ENCODE measurements at places on chromosomes 16 and 17.
A peak's percentile ranks its signal among the peaks of the same experiment; 100 is the strongest.

- no peak for DNase-seq
Observed at GRCh38 chr17:45666046-45666600, 118.0 kb upstream of the CRHR1 start.

DNA sequence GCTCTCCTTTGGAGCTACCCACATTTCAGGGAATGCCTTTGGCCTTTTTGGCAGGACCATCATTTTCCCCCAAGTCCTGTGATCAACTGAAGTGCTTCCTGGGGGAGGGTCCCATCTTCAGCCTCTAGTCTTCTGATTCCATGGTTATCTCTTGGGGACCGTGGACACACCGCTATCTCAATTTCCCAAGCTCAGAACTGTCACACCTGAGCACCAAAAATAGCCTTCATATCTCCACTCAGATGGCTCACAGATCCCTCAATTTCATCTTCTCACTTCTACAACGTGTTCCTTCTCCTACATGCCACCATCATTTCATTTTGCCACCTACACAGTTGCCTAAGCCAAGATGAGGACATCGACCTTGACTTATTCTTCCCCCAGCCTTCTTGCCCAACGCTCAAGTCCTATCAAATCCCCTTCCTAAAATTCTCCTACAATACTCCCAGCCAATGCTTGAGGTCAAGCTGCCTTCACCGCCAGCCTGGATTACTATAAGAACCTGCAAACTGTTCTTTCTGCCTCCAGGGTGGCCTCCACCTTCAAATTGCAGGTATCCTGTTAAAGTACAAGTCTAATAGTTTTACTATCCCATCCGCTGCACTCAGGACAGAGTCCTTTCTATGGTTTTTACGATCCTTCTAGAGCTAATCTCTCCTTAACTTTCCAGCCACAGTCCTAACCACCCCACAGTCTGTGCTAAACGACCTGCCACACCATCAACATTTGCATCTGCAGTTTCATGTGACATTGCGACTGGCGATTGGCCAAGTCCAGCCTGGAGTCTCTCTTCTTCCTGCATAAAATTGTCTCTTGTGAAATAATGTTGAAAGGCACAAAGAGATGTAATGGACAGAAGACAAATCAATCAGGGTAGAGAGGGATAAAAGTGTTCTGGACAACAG is 6.2 kb downstream of the ATP6V0D1 start:
- no peak for DNase-seq

GRCh38 chr16:87141402-87141801 is 175.8 kb downstream of the C16orf95 start:
- no peak for DNase-seq

DNA sequence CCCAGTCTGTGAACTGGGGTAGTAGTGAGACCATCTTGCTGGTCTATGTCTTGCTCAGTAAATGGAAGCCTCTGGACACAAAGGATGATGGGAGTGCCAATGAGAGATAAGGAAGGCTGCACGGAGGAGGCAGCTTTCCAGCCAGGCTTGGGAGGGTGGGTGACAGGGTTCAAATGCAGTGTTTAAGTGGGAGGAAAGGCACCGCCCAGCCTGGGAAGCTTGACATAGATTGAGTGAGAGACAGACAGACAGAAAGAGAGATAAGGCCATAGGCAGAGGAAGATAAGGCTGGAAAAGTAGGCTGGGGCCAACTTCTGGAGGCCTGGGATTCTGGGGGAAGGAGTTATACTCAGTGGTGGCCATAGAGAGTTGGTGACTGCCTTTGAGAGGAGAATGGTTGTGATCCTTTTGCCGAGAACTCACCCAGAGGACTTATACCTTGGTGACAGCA is 7.2 kb upstream of the COL1A1 start:
- DNase-seq: no peak

DNA sequence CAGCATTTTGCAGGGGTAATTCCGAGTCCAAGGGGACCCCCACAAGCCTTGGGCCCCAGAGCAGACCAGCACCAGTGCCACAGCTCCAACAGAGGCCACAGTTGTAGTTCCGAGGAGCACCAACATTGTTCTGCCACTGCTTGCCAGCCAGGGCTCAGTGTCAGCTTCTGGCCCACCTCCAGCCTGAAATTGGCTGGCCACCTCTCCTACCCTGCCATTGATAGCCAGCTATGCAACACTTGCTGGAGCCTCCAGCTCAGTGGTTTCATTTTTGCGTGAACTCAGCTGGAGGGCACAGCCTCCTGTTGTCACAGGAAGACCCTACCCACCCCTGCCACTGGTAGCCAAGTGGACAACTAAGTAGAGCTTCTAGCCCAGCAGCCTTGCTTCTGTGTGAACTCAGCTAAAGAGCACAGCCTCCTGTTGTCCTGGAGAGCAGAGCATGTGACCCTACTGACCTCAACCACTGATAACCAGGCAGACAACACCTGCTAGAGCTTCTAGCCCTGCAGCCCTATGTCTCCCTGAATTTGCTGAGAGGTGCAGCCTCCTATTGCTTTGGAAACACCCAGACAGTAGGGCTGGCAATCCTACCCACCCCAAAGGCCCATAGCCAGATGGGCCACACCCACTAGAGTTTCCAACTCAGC is 24.9 kb downstream of the HYDIN start:
- DNase-seq: no peak

GRCh38 chr16:82671741-82672140 is 45.0 kb downstream of the CDH13 start:
- DNase-seq: peak; percentile 45

DNA sequence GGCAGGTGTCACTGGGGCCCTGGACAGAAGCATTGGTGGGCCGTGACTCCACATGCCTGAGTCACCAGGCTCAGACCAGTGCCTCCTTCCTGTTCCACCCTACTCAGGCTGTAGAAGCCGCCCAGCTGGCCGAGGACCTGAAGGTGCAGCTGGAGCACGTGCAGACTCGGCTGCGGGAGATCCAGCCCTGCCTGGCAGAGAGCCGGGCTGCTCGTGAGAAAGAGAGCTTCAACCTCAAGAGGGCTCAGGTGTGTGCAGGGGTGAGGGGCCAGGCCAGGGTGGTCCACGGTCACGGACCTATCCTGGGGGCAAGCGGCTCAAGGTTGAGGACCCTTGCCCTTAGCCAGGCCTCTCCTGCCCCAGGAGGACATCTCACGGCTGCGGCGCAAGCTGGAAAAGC is 9.6 kb downstream of the RNF40 start:
- DNase-seq: no peak

DNA sequence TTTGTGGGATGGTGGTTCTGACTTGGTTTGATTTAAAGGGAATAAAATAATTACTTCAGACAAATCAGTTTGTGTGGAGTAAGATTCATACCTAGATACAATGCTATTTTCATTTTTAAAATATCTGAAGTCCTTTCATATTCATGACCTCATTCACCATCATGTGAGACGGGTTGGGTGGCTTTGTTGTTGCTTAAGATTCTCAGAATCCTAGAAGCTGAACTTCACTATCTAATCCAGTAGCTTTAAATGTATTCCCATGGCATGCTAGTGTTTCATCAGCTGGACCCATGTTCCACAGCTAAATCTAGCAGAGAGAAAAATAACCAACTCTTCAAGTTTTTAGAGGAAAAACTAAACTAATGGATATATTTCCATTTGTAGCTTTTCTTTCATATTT is 2.7 kb upstream of the AMFR start:
- no peak for DNase-seq

DNA sequence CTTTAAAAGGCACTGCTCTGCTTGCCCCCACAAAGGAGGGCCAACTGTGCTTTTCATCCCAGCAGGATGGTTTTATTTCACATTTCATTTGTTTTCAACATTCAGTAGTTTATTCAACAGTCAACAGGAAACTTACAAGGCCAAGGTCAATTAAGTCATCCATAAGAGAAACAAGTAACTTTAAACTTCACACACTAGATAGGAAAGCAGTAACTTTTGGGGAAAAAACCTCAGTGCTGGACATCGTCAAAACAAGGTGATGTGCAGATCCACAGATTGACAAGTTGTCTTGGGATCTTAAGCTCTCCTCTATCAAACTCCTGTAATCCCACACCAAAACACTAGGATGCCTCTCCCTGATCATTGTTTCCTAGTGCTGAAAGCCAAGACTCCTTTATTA is 18.5 kb downstream of the NFE2L1 start:
- no peak for DNase-seq

- no peak for DNase-seq
Observed at GRCh38 chr16:64791756-64792155, 330.1 kb downstream of the CDH11 start.

DNA sequence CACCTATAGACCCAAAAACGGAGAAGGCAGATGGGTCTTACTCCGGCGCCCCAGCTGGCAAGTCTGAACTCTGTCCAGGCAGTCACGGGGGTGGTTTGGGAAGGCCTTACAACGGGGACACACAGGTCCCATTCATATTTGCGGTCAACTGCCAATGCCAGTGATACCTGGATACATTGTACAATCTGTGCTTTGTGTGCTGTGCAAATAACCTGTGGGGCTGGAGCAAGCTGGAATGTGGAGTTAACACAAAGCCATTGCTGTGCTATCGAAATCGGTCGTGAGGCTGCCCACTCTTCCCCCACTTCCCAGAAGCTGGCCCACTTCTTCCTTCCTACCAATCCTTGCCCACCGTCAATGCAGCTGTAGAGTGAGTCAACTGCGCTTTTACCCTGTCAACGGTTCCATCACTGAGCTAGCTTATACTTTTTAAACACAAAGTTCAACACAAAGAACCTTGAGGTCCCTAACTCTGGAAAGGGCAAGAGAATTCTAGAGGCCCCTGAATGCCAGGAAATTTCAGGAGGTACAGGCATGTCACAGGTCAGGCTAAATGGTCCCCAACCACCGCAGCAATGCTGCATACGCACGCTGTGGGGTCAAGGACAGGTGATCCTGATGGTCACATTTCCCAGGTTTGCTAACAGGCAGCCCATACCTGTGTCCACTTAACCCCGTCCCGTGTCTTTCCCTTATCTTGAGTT is 122.8 kb downstream of the ZFHX3 start:
- DNase-seq: no peak

GRCh38 chr17:83089328-83090132 is 10.1 kb downstream of the METRNL start:
- no peak for DNase-seq

- DNase-seq: peak; percentile 63
Observed at GRCh38 chr16:3938843-3939624, 58.5 kb upstream of the CREBBP start.

DNA sequence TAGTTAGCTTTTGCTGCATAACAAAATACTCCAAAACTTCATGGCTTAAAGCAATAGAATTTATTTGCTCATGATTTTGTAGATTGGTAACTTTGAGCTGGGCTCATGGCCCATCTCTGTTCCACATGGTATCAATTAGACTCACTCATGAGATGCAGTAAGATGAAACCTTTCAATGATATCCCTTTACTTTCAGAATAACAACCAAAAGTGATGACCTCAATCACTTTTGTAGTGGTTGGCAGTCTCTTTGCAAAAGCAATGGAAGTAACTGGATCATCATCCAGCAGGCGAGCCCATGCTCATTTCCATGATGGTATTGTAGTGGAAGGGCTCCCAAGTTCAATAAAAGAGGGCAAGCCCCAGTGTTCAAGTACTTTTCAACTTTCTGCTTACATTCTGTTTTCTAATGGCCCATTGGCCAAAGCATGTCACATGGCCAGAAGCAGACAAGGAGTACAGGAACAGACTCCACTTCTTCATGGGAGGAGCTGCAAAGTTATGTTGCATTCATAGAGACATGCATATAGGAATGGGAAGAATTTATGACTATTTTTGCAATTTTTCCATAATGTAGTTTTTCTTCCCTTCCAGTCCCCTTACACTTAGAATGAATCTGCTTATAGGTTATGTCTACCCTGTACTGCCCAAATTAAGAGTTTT is 41.7 kb downstream of the EFCAB5 start:
- DNase-seq: no peak

DNA sequence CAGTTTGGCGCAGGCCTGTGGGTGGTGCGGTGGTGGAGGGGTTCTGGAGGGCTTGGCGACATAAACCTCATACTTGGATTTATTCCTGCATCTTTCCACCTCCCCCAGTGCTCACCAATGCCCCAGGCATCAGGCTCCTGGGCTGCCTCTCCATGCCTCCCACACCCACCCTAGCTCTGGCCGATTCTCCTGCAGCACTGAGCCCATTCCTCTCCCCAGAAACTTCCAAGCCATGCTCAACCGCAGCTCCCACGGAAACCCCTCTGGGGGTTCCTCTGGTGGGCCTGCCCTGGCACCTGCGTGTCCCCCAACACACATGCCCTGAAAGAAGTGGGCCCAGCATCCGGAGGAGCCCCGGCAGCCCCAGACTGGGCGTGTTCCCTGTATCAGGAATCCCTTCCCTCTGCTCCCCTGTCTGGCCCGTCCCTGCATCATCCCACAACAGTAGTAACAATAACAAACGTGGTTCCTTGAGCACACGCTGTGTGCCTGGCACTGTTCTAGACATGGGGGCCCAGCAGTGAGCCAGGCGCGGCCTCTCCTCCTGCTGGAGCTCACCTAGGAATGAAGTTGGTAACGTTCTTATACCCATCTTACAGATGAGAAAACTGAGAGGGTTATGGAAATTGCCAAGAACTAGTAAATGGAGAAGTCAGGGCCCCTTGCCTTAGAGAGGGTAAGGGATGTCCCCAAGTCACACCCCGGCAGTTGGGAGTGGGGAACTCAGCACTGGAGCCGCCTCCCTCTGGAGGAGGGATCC is 2.3 kb downstream of the PRSS21 start:
- DNase-seq: no peak

- DNase-seq: no peak
Observed at GRCh38 chr16:10616756-10617640, 36.6 kb upstream of the EMP2 start.

DNA sequence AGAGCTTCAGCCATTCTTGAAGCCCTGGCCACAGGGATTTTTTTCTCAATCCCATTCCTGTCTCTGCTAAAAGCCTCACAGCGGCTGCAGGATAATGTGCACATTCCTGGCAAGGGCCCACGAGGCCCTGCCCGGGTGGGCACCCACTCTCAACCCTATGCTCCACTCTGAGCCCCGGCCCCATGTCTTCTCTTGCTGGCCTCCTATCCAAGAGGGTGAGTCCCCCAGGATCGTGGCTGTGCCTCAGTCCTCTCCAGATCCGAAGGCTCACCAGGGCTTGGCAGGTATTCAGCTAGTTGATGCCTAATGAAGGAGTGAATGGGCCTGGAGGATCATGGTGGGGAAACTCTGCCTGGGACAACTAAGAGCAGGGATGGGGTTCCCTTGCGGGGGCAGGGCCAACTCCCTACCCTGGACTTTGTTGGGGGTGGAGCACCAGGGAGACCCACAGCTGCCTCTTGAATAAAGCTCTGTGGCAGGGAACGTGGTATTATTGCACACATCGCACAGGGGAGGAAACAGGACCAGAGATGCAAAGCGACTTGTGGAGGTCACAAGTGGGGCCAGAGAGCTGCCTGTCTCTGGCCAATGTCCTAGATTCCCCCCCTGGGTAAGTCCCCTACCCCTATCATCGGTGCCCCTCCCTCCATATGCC is 5.4 kb downstream of the ARHGAP27 start:
- DNase-seq: no peak

All from CD4-positive, alpha-beta T cell treated with Interleukin-21 for 1 hour (primary cell).